Stimulated activated CD4-positive, alpha-beta T cell treated with anti-CD3 and anti-CD28 coated beads, Interleukin-15, amount 100 ng/mL, for 1 hour (primary cell): ENCODE measurements at places on chromosomes 1 and 21.
A peak's percentile ranks its signal among the peaks of the same experiment; 100 is the strongest.

DNA sequence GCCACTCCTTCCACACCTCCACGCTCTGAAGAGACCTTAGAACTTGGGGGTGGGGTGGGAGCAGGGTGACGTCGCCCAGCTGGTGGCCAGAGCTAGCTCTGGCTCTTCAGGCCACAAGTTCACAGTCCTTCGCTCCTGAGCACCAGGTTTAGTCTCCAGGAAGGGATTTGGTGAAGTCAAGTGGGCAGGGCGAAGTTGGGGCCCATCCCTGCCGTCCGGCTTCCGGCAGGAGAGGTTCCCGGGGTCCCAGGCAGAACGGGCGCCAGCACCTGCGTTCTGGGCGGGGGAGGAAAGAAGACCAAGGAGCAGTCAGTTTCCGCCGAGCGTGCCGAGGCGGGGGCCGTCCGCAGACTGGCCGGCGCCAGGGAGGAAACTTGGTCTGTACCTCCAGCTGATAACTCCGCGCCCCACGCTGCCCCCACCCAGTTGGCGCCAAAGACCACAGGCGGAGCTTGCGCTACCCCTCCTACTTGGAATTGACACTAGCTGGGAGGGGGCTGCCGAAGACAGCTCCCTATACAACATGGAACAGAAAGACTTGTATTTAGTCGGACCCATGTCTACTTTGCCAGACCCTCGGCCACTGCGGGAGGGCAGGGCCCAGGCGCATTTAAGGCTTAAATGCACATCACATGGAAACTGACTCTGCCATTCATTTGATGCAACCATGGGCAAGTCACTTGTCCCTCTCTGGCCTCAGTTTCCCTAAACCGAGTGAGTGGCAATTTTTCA is 995 bp downstream of the ID3 start:
- no peak for DNase-seq

GRCh38 chr1:226714148-226714547 is 24.9 kb downstream of the ITPKB start:
- no peak for DNase-seq

- DNase-seq = peak; percentile 62
These were observed 9.8 kb upstream of the PHACTR4 start for GRCh38 chr1:28359592-28360239.

- DNase-seq = no peak
These were observed 1.8 kb downstream of the NIBAN1 start for GRCh38 chr1:184972315-184973055.

DNA sequence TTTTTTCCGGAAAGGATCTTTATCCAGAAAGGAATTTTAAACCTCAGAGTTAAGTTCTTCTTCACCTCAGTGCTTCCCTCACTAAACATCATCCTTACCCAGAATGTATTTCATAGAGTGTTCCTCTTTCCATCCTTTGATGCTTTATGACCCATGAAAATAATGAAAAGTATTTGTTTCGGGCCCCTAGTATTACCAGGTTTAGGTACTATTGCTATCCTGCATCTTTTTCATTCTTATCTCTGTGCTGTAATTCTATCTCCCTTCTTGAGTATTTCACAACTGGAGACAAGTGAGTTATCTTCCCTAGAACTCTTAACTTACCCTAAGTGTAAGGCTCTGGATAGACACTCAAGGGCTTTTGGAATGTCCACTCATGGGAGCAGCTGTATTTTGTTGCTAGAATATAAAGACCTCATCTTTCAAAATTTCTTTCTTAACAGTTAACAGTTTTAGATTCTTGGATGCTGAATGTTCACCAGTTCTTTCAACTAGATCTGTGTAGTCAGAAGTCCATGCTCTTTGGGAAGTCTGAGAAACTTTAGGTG is 26.2 kb downstream of the UCK2 start:
- DNase-seq = no peak

DNA sequence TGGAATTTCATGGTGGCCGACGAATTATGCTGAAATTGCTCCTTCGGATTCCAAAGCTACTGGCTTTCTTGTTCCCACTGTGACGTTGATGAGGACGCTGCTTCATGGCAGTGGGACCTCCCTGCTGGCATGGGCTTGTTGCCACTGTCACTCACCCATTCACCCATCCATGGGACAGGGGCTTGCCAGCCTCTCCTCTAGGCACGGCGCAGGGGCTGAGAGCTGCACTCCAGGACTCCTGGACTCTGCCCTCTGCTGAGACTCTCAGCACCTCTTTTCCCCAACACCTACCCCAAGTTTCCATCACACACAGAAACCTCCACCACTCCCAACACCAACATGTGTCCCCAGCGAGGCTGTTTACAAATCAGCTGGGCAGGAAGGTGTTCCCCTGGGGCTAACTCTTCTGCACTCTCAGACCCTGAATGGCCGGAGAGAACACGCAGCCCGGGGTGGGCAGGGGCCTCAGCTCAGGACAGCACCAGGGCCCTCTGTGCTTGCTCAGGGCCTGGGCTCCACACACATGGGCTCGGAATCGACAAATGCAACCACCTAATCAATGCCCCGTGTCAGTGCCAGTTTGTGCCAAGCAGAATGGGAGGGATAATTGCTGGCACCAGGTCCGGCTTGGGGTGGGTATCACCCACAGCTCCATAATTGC is 3.1 kb downstream of the ITGB2 start:
- DNase-seq = no peak

GRCh38 chr1:55466373-55466772 is 251.2 kb upstream of the USP24 start:
- no peak for DNase-seq

DNA sequence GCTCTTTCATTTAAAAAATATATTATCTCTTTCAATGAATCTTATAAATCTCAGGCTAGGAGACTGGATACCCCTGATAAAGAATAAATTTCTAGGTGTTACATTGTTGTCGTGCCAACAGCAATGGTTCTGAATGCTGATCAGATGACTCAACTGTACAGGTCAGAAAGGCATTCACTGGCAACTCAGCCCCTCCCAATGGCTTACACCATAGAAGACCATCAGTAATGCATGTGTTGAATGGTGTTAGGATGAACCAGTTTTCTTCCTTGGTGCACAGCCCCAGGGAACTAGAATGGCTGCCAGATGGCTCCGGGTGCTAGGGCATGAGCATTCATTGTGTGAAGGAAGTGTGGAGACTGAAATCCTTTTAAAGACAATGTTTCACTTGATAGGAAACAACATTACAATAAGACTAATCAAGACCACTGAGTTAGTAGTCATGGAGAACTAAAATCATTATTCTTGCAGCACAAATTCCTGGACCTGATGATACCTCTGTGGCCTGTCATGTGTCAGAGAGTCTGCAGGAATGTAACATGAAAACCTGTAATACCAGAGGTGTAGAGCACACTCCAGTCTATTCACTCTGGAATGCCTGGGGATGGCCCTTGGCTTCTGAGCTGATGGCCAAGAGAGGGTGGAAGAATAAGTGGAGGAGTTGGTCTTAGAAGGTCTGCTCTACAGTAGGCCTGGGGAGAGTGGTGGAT is 187.7 kb upstream of the LMO4 start:
- no peak for DNase-seq

GRCh38 chr1:48127735-48128685 is 94.5 kb upstream of the SLC5A9 start:
- DNase-seq = no peak

DNA sequence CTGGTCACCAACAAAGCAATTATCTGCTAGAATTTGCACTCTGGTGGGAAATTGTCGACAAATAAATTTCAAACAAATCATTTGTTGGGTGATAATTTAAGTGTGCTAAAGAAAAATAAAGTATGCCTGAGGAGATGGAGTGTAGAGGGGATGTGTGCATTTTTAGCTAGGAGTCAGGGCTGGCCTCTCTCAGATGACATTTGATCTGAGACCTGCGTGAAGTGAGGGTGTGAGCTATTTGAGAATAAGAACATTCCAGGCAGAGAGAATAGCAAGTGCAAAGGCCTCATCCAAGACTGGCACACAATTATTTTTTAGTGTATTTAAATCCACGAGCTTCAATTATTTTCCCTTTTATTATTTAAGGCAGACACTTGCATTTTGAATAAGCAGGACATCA is 19.7 kb upstream of the S1PR1 start:
- no peak for DNase-seq

DNA sequence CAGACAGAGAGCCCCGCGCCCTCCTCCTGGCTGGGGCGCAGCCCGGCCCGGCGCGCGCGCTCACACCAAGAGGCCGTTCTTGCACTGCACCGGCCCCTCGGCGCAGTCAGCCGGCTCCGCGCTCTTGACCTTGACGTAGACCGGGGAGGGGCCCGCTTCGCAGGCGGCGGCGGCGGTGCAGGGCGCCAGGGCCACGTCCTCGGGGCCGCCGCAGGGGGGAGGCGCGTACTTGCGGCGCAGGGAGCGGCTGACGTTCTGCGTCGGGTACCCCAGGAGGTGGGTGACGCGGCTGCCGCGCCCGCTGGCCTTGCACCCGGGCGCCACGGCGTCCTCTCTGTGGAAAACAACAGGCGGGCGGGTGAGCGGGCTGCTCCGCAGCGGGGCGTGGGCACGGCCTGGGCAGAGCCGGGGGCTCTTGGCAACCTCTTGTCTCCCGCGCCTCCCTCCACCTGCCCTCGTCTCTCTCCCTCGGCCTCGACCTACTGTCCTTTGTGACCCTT is 7.7 kb downstream of the VSIG8 start:
- peak; percentile 48 for DNase-seq

DNA sequence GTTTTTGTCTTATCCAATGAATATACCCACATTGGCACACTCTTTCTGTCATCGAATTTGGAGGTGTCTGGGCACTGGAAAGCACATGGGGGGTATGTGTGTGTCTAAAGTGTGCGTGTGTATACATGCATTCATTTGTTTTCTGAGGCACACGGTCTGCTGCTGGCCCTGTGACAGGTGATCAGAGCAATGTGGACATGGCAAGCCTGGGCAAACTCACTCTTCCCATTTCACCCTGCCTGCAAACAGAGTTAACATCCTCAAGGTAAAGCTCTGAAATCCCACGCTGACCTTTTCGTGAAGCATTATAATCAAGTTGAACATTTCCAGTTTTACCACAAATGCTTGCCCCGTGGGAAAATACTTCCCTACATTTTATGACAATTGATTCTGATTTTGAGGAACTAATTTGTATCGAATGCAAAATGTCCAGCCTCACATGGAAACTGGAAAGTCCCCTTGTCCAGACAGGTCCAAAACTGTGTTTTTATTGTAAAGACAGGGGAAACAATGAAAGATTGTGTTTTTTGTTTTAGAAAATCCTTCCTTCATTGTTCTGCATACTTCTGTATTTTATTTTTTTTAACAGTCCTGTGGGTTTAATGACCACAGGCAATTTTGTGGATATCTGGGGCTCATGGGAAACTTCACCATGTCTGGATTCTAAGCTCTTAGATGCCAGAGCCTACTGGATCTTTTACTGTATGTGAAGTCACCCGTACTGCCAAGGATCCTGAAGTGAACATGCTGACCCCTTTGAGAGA is 160.9 kb downstream of the PBX1 start:
- no peak for DNase-seq

DNA sequence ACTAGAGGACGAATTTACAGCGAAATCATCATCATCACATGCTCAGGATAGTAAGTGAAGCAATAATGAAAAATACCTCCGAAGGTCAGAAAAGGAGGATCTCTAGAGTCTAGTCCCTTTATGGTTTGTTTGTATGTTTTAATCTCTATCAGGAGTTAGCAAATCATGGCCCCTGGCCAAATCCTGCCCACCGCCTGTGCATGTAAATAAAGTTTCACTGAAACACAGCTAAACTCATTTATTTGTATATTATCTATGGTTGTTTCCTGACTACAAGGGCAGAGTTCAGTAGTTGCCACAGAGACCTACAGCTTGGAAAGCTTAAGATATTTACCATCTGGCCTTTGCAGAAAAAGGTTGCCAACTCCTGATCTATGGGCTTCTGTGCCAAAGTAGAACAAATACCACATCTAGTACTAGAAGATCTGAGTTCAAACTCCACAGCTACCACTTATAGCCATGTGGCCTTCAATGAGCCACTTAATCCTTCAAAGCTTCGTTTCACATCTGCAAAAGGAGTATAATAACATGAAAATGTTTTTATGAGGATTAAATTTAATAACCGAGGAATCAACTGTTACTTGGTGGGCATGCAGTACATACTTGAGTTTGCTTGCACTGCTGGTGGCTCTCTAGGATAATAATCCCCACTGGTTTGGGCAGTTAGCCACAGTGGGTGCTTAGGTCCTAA is 94.0 kb upstream of the KIF26B start:
- no peak for DNase-seq

GRCh38 chr1:79259390-79260336 is 253.1 kb upstream of the ADGRL4 start:
- DNase-seq = no peak

DNA sequence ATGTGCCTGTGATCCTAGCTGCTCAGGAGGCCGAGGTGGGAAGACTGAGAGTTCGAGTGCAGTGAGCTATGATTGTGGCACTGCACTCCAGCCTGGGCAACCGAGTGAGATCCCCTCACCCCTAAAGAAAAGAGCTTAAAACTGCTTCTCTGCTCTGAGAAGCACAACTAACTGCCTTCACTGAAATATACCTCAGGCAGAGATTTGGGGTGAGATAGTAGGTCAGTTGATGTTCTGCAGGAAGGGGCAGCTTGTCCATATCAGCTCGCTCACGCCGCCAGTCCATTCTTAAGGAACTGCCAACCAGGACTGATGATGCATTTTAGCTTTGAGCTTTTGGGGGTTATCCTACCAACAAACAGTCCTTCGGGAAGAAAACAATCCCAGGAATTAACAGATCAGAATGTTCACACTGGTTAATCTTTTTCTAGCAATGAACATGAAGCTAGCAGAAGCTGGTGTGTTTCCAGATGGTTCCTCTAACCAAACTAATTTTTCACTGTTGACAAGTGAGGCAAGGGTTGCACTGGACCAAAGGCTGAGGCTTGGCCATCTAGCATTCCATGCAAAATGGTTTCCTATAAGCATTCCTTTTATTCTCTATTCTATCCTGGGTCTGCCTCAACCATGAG is 31.6 kb downstream of the LHX4 start:
- no peak for DNase-seq

DNA sequence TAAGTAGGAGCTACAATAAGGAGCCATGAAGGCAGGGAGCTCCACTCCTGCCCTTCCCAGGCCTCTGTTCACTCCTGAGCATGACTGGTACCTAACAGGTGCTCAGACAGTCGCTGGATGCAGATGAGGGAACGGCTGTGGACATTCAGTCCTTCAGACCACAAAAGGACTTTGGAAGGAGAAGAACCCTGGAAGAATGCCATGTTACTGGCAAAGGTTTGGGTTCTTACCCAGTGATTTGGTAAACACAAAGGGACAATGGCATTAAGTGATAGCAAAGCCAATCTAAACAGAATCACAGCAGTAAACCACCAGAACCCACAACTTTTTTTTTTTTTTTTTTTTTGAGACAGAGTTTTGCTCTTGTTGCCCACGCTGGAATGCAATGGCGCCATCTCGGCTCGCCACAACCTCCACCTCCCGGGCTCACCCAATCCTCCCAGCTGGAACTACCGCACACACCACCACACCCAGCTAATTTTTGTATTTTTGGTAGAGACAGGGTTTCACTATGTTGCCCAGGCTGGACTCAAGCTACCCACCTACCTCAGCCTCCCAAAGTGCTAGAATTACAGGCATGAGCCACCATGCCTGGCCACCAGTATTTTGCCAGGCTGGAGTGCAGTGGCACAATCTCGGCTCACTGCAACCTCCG is 7.5 kb upstream of the CBR3 start:
- no peak for DNase-seq
